ENCODE measurements at places on chromosomes 1 and 21.

DNA sequence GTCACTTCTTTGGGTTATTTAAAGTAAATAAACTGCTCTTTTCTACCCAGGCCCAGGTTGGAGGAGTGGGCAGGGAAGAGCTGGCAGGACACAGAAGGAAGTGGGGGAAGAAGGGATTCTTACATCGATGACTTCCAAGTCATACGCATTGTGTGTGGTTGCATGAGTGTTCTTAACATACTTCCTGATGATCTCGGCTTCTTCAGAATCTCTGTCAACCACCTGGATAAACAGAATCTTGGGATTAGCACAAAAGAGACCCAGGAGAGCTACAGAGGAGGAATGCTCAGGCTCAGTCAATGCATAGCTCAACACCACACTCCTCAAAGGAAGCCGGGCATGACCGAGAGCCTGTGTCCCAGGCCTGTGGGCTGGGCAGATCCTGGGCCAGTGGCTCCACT is 42.1 kb downstream of the PARP1 start:
- DNase-seq = no peak

DNA sequence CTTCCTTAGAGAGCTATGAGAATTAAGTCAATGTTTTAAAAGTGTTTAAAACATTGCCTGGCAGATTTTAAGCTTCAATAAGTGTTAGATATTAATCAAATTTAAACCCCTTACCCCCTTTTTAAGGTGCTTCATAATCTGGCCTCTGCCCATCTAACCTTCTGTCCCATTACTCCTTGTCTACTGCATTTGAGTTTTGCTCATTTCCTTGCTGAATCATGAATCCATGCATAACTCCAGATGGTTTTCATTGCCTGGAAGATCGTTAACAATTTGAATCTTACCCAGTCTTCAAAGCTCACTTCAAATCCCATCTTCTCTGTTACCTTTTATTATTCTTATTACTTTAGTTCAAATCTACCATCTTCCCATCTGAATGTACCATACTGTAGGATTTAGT is 4.6 kb downstream of the HJV start:
- DNase-seq = no peak

GRCh38 chr1:208078752-208079151 is 165.4 kb downstream of the PLXNA2 start:
- no peak for DNase-seq

GRCh38 chr1:7705908-7706216 is 65.2 kb upstream of the VAMP3 start:
- DNase-seq = no peak

GRCh38 chr1:40903106-40903505 is 40.9 kb upstream of the CITED4 start:
- DNase-seq = no peak

DNA sequence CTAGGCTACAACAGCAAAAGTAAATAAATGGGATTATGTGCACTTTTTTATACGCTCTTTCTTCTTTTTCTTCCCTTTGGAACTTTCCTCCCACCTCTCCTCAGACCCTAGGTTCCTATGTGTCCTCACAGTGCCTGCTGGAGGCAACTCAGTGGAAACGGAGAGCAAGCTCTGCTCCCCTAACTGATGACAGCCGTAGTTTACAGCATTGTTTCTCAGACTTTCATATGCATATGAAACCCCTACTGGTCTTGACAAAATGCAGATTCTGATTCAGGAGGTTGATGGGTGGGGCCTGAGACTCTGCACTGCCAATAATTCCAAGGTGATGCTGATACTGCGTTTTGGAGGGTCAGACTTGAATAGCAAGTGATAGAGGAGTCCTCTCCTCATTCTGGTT is 34.3 kb upstream of the HMCN1 start:
- no peak for DNase-seq

DNA sequence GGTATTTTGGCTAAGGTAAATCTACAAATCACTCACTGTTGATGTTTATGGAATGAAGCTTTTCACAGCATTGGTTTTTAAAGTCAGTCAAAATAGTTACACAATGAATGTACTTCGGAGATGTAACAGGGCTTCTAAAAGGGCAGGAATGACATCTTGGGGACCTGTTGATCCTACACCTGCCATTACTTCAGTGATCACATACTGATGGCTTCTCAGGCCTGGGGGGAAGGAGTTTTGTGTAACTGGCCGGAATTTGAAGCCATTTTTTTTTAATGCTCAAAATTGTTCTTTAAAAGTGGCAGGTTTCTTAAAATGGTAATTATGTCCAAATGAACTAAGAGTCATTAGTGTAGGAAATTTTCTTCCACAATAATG is 11.2 kb downstream of the RPL5 start:
- no peak for DNase-seq

GRCh38 chr1:243505986-243506689 is 250.3 kb downstream of the SDCCAG8 start:
- DNase-seq = no peak

DNA sequence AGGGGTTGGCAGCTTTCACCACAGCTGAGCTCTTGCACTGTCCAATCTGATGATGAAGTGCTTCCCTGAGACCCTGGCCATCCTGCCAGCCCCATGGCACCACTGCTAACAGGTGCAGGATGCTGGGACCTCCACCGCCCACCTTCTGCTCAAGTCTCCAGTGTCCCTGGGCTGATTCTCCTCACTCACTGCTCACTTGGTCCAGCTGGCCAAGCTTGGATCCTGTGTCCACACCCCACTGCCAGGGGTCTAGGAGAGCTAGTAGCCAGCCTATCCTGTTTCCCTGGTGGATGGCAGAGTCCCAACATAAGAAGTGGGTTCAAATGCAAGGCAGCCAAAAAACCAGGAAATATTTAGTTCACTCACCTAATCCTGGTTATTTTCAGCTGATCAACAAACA is 217.2 kb upstream of the IRF2BP2 start:
- no peak for DNase-seq

GRCh38 chr1:243420946-243421685 is 165.3 kb downstream of the SDCCAG8 start:
- DNase-seq = peak; percentile 48

DNA sequence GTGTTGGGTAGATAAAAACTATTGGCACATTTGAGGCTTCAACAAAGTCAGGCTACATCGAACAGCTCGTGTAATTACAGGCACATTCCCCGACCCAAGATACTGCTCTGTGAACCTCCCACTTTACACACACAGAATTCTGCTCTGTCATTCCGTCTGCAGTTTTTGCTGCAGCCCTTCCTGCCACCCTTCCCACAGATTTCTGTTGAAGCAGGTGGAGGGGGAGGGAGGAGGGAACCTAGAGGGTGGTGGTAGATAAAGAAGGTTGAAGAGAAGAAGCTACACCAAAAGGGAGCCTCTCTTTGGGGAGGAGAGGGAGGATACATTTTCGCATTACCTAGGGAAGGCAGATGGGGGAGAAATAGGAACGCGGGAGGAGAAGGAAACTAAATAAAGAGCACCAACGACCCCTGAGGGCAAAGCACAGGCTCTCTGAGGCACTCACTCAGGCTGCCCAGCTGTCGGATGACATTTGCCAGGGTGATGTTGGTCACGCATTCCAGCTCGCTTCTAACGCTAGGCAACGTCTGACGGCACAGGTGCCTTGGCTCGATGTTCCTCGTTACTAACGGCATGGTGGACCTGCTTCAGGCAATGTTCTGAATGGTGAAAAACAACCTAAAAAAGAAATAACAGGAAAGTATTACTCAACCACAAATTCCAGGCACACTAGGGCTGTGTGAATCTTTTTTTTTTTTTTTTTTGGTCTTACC is 36.0 kb downstream of the GPR3 start:
- DNase-seq = no peak

- DNase-seq = no peak
Observed at GRCh38 chr1:161052899-161053298, 7.1 kb upstream of the USF1 start.

DNA sequence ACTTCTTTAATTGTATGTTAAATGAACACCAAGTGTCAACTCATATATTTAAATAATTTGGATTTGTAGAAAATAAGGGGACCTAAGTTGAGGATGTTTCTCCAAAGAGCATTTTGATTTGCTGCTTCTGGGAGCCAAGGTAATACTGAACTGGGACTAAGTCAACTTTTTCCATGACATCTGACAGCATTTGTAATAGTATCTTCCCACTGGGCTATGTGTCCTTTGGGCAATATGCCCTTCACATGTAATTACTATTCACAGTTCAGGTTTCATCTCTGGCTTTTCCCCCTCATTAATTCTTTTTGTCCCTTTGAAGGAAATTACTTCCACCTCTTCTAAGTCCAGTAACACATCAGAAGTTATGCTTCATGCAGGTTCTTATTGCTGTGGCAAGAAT is 36.7 kb upstream of the HP1BP3 start:
- DNase-seq = no peak

- DNase-seq = no peak
Observed at GRCh38 chr21:41887667-41888066, 8.5 kb upstream of the PRDM15 start.

DNA sequence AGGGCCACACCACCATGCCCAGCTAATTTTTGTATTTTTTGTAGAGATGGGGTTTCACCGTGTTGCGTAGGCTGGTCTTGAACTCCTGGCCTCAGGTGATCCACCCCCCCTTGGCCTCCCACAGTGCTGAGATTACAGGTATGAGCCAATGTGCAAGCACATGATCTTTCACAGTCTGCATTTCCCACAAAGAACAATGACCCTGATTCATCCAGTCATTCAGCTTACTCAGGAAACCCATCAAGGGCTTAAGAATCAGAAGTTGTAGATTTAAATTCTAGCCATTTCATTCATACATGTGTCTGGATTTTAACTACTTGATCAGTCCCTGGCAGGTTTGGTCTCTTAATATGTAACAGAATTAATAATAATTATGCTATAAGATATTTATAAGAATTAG is 2065.7 kb downstream of the MRPL39 start:
- no peak for DNase-seq

DNA sequence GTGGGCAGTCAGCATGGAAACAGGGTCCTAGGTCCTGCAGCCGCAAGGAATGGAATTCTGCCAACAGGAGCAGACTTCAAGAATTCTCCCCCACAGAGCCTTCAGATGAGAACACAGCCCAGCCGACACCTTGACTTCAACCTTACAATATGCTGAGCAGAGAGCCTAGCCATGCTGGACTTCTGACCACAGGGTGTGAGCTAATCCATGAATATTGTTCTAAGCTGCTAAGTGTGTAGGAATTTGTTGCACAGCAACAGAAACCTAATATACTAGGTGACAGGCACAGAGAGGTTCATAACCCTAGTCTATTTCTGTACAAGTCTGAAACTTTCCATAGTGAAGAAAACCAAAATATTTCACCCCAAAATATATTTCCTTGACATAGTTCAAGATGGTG is 32.9 kb upstream of the IFNGR2 start:
- DNase-seq = no peak

- DNase-seq = no peak
Observed at GRCh38 chr1:160860840-160861505, 1.7 kb downstream of the CD244 start.

GRCh38 chr1:65939636-65940035 is 146.9 kb downstream of the PDE4B start:
- DNase-seq = no peak

GRCh38 chr1:155967341-155968050 is 10.9 kb downstream of the ARHGEF2 start:
- no peak for DNase-seq

Measured in right forelimb (tissue), 1 donor.